ENCODE measurements at places on chromosomes 11 and 22. TPM values are rescaled to one million over a fixed set of nuclear protein-coding genes. Genes with fewer than 3 reads are reported as not detected.

DNA sequence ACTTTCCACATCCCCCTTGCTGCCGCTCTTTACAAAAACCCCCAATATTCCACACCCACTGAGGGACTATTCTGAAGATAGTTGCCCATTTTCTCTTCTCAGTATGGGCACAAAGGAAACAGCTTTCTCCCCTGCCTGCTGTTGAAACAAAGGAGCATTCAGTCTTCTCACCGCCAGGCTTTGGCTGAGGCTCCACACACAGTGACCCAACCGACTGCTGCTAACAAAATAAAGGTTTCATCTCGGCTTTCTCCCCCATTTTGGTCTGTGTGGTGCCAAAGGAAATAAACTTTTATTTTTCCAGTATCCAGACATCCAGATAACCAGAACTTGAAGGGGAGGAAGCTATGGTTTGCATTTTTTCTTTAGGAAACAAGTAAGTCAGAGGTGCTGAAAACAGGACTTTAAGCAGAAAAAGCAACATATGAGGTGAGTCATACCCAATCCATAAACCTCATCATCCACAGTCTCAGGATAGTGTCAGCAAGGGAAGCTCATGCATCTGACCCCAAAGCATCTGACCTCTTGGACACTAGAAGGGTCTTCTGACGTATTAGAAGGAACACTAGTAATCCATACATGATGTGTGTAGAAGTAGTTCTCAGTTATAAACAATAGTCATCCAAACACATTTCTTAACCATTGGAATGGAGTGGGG lies 6.4 kb downstream of the CLMP start:
- no peak for DNase-seq

DNA sequence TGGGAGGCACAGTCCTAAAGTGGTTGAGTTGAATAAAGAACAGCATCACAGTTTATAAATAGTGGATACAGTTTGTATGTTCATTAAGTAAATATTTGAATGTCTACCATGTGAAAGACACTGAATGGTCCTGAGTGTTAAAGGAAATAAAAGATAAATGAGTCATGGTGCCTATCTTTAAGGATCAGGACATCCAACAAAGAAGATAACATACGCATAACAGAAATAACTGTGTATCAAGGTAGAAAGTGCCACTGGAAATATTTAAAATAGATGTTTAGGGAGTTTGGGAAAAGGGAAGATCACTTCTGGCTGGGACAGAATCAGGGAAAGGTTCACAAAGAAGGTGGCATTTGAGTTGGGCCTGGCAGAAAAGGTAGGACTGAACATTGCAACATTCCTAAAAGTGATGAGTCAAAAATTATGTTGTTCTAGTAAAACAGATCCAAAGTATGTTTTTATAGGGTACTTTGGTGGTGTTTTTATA lies 41.5 kb downstream of the CSTPP1 start:
- no peak for DNase-seq

DNA sequence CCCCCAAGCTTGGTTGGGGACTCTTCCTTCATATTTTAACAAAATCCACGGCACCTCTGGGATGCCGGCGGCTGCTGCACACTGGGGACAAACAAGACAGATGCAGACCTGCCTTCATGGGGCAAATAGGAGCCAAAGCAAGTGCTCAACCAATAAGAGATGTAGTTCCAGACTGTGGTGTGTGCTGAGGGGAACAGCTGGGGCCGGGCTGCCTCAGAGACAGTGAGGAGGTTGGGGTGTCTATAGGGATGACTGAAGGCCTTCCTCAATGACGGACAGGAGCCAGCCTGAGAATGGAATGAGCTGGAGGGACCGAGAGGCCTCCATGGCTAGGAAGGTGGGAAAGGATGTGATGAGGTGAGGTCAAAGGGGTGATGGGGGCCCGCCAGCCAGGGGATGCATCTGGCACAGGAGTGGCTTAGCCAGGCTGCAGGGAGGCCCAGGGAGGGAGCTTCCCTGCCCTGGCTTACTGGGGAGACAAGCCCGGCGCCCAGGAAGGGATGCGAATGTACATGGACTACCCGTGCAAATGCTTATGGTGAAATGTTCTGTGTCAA lies 10.3 kb upstream of the CTSD start:
- no peak for DNase-seq

DNA sequence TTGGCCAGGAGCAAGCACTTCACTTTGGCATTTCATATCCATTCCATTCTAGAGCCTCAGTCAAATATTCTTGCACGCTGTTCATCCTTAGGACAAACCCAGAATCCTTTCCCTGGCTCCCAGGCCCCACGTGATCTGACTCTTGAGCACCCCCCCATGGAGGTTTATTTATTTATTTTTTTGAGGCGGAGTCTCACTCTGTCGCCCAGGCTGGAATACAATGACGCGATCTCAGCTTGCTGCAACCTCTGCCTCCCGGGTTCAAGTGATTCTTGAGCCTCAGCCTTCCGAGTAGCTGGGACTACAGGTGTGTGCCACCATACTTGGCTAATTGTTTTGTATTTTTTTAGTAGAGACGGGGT lies 12.7 kb upstream of the TSGA10IP start:
- no peak for DNase-seq

TEX12 gene
- not detected for total RNA-seq

DNA sequence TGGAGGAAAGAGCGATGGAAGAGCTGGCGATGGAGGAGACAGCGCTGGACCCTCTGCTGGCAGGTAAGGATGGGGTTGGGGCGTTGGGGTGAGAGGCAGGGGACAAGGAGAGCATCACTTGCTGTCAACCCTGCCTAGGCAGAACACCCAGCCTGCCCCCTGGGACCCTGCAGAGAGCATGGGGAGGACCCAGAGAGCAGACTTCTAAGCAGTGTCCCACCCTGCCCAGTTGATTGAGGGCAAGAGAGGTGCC lies 111.6 kb upstream of the ANO1 start:
- no peak for DNase-seq

DNA sequence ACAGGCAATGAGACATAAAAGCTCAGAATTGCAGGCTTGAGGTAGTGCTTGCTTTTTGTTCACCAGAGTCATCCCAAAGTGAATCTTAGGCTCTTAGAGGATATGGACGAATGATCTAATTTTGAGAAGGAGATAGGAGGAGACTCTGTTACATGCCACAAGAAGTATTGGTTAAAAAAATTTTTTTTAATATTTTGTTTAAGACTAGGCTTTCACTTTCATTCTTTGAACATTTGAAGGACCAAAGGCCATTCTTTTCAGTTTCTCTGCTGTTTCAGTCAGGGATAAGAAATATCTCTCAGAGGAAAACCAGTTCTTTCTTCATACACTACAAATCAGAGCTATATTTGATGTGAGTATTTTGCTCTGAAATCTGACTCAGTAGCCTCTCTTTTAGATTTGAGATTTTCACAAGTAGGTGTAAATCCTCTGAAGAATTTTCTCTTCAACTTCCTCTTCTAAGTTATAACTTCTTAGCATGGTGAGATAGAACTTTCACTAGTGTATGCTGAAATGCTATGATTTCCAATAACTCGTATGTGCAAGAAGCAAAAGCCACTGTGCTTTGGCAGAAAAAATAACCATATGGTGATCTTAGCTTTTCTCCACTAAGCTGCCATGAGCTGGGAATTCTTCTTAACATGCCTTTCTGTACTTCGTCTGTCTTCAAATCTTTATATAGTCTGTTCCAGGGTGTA lies 24.1 kb upstream of the FAM181B start:
- DNase-seq: no peak

MS4A7 gene
- total RNA-seq: not detected

GRCh38 chr11:1854949-1855885 lies 2.3 kb downstream of the LSP1 start:
- peak; percentile 83 for DNase-seq

GRCh38 chr22:16819249-16819648 lies 6.0 kb downstream of the XKR3 start:
- DNase-seq: no peak

MYRF gene
- total RNA-seq: 1.6 TPM

DNA sequence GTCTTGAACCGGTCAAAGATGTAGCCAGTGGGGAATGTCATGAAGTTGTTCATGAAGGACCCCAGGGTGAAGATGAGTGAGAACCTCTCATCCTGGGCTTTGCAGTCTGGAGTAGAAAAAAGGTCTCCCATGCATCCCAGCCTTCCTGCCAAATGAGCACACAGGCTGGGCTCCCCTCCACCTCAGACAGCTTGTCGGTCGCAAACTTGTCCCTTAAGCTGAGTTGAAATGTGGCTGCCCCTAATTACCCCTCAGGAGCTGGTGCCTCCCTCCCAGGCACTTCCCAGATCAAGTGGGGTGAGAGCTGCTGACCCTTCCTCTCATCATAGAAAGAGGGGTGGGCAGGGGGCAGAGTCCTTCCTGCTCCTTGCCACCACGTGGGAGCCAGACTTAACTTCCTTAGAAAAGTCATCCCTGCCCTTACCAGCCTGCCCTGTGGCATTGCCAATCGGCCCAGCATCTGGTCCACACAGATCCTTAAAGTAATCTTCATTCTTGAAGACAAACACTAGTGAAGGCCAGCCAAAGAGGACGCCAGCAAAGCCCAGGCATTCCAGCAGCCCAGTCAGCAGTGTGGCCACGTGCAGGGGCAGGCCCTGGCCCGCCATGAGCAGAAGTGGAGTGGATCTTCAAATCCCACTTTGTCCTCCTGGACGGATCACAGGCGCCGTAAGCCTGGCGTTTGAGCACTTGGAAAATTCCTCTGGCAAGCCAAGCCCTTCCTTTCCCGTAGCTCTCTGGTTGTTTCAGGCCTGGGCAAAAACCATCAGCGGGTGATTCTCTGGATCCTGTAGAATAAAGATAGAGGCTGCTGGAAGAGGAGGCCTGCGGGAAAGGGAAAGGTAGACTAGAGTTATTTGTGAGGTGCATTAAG lies 1.1 kb downstream of the SLC43A3 start:
- peak; percentile 32 for DNase-seq

PC gene
- total RNA-seq: 6.5 TPM

- DNase-seq: peak; percentile 27
Observed at GRCh38 chr11:6196396-6196795, 2.6 kb upstream of the OR52W1 start.

FAM83F gene
- 1.5 TPM for total RNA-seq

DNA sequence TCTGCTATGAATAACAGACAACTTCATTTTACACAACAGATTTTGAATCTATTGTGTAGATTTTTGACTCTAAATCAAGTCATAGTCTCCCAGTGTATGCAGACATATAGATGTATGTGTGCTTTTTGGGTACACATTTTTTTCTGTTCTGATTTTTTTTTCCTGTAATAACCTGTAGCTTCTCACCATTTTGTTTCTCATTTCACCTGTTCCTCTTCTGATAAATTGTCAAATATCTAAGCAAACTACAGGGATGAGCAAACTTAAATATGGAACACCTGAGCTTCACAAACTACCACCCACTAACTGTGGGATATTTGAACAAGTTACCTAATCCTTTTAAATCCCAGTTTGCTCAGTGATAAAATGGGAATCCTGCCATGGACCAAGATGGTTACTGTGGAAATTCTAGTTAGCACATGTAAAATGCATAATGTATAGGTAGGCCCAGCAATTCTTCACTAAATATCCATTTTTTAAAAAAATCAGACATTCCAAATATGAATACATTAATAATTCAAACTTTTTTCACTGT lies 15.7 kb downstream of the LGR4 start:
- no peak for DNase-seq

DNA sequence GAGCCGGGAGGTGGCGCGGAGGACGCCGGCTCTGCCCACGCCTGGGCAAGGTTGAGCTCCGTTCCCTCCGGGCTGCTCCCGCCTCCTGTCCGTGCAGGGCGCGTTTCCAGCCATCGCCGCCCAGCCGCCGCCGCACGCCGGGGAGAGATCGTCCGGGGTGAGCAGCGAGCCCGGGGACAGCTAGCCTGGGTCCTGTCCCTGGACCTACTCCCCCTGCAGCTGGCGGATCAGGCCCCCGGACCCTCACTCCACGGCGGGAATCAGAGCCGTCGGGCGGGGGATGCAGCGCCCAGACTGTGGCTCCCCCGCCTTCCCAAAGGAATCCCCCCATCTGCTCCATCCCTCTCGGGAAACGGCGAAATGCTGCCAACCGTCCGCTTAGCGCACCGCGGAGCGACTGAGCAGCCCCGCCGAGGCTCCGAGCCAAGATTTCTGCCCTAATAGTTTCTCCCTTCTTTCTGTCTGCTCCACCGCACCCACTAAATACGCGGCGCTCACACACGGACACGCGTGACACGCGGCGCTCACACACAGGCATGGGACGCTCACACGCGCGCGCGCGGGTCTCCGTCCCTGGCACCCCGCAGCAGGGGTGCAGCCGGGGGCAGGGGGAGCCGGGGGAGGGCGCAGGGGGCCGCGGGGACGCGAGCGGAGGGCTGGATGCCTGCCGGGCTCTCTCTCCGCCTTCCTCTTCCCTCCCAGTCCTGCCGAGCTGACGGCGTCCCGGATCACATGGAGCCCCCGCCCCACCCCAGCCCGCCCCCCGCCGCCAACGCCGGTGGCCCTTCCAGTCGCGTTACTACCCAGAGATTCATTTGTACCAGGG lies at the start of gene KCNJ5:
Gene KCNJ5 (plus strand): TSS at position 814 of the 826 bp plus-strand sequence. CDS start 19,918 bp downstream, outside the sequence.
- DNase-seq: no peak

OR10D3 gene
- total RNA-seq: not detected

- no peak for DNase-seq
Observed at GRCh38 chr11:68160100-68160695, 39.0 kb upstream of the CHKA start.

MUC2 gene
- not detected for total RNA-seq

GRCh38 chr11:57175478-57175877 lies 6.3 kb upstream of the LRRC55 start:
- DNase-seq: no peak

DNA sequence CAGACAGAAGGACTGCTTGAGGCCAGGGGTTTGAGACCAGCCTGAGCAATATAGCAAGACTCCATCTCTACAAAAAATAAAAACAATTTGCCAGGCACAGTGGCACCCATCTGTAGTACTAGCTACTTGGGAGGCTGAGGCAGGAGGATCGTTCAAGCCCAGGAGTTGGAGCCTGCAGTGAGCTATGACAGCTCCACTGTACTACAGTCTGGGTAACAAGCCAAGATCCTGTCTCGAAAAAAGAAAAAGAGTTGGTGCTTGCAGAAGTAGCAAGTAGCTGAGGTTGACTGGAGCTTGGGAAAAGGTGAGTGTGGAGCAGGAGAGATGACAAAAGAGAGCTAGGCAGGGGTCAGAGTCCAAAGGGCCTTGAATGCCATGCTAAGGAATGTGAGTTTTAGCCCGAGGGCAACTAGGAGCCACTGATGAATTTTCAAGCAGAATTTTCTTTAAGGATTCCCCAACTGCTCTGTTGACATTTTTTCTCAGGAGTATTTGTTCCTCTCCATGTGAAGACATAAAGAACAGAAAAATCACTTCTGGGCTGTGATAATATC lies 3.1 kb downstream of the AP1B1 start:
- no peak for DNase-seq

DNA sequence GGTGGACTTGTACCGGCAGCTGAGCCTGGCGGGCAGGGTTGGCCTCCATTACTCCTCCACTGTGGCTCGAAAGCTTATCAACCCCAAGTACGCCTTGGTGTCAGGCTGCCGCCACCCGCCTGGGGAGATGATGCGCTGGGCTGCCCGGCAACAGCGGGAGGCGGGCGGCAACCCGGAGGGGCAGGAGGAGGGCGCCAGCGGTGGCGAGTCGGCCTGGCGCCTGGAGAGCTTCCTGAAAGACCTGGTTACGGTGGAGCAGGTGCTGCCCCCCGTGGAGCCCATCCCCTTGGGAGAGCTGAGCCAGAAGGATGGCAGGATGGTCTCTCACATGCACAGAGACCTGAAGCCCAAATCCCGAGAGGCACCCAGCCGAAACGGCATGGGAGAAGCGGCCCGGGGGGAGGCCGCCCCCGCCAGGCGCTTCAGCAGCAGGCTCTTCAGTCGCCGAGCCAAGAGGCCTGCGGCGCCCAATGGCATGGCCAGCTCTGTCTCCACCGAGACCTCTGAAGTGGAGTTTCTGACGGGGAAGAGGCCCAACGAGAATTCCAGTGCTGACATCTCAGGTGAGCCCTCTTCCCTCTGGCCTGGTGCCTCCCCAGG lies 26.7 kb downstream of the FAM83F start:
- DNase-seq: no peak

GRCh38 chr22:31079095-31079642 lies 1.9 kb upstream of the SMTN start:
- no peak for DNase-seq
